ENCODE measurements at places on chromosomes 2 and 18.

DNA sequence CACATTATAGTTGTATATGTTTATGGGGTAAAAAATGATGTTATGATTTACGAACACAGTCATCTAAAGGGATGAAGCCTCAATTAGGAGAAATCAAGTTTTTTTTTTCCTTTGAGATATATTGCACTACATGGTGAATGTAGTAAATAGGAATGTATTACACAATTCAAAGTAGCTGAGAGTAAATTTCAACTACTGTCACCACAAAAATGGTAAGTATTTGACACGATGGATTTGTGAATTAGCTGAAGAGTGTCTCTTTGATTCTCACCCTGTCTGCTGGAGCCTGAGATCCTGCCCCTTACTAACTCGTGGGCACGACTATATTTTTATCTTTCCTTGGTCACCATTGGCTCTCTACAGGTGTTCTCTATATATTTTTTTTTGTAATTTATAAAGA lies 540.4 kb upstream of the DSEL start:
- peak; percentile 70 for DNase-seq

- peak; percentile 47 for DNase-seq
Observed at GRCh38 chr2:185979546-185980071, 241.0 kb downstream of the FSIP2 start.

GRCh38 chr2:74179063-74179865 lies 585 bp upstream of the MOB1A start:
- no peak for DNase-seq

GRCh38 chr2:70708376-70709199 lies 59.4 kb downstream of the ADD2 start:
- peak; percentile 63 for DNase-seq

DNA sequence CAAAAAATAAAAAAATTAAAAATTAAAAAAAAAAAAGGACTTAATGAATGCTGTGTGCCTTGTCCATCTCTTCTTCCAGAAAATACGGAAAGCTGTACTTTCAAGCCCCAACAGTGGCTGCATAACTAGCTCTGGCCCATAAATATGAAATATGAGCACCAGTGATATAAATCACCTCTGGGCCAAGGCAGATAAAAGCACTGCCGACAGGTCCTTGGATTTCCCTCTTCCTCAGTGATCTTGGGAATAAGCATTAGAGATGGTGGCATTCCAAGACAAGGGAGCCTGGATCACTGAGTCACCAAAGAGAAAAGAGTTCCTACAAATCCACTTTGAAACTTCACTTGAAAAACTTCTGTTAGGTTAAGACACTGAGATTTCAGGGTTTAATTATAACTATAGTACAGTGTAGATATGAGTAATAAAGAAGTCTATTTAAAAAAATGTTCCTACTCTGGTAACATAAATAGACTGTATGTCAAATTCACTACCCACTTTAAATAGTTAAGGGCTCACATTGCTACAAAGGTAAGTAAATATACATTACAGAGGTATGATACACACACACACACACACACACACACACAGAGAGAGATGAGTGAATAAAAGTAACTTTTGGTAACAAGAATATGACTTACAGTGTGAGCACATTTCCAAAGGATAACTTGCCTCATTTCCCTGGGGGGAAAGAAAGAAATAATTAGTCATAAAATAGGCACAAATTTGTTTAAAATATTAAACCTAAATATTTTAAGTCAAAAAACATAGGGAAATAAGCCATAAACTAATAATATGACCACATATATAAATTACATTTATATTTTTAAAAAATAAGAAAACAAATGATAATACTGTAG lies 35.6 kb downstream of the PPP3R1 start:
- peak; percentile 73 for DNase-seq

DNA sequence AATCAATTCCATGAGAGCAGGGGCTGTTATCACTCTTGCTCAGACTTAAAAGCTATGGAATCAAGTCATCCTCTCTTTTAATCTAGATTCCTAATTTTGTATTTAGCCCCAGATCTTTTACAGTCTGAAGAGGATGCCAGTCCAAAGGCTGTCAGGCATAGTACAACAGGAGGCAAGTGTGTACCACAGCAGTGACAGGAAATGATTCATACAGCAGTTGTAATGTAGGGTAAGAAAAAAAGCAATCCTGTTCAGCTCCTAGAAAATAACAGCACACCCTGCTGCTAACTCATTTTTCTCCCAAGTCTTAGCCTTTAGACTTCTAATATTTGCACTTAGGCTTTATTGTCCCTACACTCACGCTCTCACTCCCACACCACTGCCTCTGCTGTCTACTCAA lies 127.8 kb upstream of the SYT4 start:
- no peak for DNase-seq

GRCh38 chr18:37381554-37381953 lies 184.0 kb downstream of the CELF4 start:
- no peak for DNase-seq

Measured in fibroblast of skin of right quadriceps (primary cell).